T-helper 17 cell (primary cell): ENCODE measurements at places on chromosomes 4 and X. TPM values are rescaled to one million over a fixed set of nuclear protein-coding genes. Genes with fewer than 3 reads are reported as not detected.

DNA sequence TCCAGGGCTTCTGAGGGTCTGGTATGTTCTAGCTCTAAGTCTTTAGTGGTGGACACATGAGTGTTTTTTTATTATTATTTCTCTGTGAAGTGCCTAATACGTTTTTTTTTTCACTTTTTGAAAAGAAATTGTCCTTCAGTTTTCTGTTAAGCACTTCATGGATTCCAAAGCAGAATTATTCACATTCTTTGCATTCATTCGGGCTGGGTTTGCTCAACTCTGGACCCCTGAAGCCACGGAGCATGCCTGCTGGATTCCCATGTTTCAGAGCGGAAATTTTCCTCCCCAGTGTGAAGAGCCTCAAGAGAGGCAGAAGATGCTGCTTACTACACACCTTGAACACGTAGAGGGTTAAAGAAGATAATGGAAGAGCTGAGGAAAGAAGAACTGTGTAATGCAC is 107.5 kb downstream of the EGF start:
- no peaks in the 10 kb centered on the region for H3K36me3 ChIP-seq
- no peak for DNase-seq
- no peaks in the 10 kb centered on the region for H3K27me3 ChIP-seq
- no peak overlapping the region for H3K4me3 ChIP-seq

- peaks cover 18% of the 10 kb centered on the region for H3K27me3 ChIP-seq
- H3K27ac ChIP-seq: peak overlapping the region; percentile 37
- no peak for DNase-seq
- H3K36me3 ChIP-seq: peaks cover 3% of the 10 kb centered on the region
- H3K4me3 ChIP-seq: no peak overlapping the region
Measured at GRCh38 chr4:183074288-183074990, 24.6 kb upstream of the WWC2 start.

- H3K27me3 ChIP-seq: peaks cover 14% of the 10 kb centered on the region
- no peak for DNase-seq
- no peak overlapping the region for H3K27ac ChIP-seq
- H3K4me3 ChIP-seq: no peak overlapping the region
- H3K36me3 ChIP-seq: no peaks in the 10 kb centered on the region
Measured at GRCh38 chrX:1341545-1342184, 5.1 kb downstream of the IL3RA start.

Gene NAA11
- not detected for total RNA-seq

- DNase-seq: no peak
- H3K27ac ChIP-seq: no peak overlapping the region
- H3K36me3 ChIP-seq: no peaks in the 10 kb centered on the region
Measured at GRCh38 chr4:14110407-14110806, 482.9 kb upstream of the BOD1L1 start.

Gene RPS6KA6
- total RNA-seq: 0.30 TPM

DNA sequence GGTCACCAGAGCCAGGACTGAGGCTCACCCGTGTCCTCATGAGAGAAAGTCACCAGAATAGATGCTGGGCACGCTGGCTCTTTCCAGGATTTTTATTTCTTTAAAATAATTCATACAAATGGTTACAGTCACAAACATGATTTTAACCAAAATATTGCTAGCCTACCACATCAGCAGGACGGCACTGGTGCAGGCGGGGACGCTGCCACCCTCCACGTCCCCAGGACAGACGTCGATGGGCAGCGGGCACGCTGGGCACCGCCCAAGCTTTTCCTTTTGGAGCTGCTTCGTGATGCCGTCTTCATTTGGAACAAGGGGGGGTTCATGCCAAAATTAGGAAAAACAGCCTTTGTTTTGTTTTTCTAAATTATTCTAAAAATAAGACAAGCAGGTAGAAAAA is 37.6 kb downstream of the CTBP1 start:
- no peak overlapping the region for H3K27ac ChIP-seq
- no peak for DNase-seq
- H3K27me3 ChIP-seq: no peaks in the 10 kb centered on the region
- H3K36me3 ChIP-seq: peaks cover 2% of the 10 kb centered on the region
- no peak overlapping the region for H3K4me3 ChIP-seq

DNA sequence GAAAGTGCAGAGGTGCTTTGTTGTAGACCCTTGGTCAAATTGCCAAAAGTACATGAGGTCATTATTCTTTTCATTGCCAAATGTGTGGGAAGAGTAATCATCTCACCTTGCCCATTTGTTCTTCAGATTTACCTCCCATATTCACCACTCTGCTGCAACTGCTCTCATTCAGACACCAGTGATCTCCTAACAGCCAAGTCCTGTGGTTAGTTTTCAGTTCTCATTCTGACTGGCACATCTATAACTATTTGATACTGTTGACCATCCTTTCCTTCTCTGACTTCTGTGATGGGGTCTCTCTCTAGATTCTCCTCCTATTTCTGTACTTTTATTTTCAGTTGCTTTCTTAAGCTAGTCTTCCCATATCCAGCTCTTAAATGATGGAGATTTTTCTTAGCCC is 39.8 kb downstream of the GRIA3 start:
- H3K4me3 ChIP-seq: no peak overlapping the region
- H3K36me3 ChIP-seq: no peaks in the 10 kb centered on the region
- H3K27me3 ChIP-seq: no peaks in the 10 kb centered on the region

DNA sequence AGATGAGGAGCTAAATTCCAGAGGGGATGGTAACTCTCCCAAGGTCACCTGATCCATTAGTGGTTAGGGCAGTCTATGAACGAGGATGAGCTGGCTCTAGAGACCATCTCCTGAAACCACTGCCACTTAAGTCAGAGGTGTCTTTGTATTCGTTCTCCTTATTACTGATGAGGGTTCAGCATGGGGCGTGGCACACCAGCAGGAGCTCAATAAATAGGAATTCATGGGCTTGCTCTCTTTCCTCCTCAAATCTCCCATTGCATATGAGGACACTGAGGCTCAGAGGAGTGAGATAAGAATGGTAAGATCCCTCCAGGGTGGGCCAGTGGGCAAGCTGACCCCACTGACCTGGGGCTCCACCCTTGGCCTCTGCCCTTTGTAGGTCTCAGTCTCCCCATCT is 1.7 kb upstream of the GATA1 start:
- H3K27me3 ChIP-seq: peaks cover 27% of the 10 kb centered on the region
- DNase-seq: no peak
- H3K36me3 ChIP-seq: peaks cover 5% of the 10 kb centered on the region

GRCh38 chrX:101931136-101931487 is 715 bp downstream of the ZMAT1 start:
- peaks cover 14% of the 10 kb centered on the region for H3K4me1 ChIP-seq
- H3K27me3 ChIP-seq: no peaks in the 10 kb centered on the region
- H3K27ac ChIP-seq: peak overlapping the region; percentile 96
- H3K36me3 ChIP-seq: no peaks in the 10 kb centered on the region

Gene UBE2A
- total RNA-seq: 75.3 TPM

Gene SHROOM4
- 0.02 TPM for total RNA-seq

GRCh38 chrX:72045552-72046277 is 86.0 kb downstream of the RTL5 start:
- peak overlapping the region; percentile 21 for H3K27ac ChIP-seq
- H3K4me1 ChIP-seq: peaks cover 22% of the 10 kb centered on the region
- no peaks in the 10 kb centered on the region for H3K27me3 ChIP-seq
- DNase-seq: no peak
- H3K4me3 ChIP-seq: peak overlapping the region; percentile 73
- H3K36me3 ChIP-seq: no peaks in the 10 kb centered on the region

GRCh38 chrX:107522901-107523300 is 73.4 kb downstream of the FRMPD3 start:
- peaks cover 19% of the 10 kb centered on the region for H3K27me3 ChIP-seq
- no peak overlapping the region for H3K27ac ChIP-seq
- H3K4me3 ChIP-seq: no peak overlapping the region
- no peak for DNase-seq
- peaks cover 4% of the 10 kb centered on the region for H3K36me3 ChIP-seq

DNA sequence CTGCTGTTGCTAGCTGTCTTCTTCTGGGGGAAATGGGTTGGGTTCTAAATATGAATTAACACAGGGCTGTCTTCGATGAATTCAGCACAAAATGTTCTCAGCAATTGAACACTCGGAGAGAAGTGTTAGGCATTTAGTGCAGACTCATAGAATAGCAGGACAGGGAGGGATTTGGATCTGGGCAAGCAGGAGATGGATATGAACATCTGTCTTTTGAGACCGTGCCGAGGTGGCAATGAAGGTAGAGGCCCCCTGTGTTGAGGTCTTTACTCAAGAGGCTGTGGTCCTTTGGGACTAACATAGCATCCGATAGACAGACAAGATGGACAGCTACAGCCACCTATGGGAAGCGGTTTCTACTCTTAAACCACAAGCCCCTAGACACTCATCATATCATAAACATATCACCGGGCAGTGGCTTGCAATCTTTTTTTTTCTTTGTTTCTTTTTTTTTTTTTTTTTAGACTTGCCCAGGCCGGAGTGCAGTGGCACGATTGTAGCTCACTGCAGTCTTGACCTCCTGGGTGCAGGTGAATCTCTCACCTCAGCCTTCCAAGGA is 6.7 kb downstream of the CD99 start:
- DNase-seq: no peak
- peak overlapping the region; percentile 72 for H3K4me3 ChIP-seq

DNA sequence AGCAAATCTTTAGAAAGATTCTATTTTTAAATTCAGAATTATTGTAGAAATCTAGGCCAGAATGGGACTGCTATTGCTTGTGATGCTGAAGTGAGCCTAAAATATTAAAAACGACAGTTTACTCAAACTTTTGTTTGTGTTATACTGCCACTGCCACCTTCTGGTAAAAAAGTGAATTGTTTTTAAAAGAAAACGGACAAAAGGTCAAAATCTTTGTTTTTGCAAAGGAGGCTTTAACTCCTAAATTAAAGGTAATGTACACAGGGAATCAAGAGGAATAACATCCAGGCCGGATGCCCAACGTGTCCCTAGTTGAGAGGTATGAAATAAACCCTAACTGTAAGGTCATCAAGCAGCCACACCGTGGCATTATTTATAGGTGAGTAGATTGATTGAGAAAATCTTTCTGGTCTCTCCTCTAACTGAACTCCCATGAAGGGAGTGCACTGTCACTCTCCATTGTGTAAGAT is 338.3 kb upstream of the GALNT7 start:
- H3K4me1 ChIP-seq: no peaks in the 10 kb centered on the region
- no peaks in the 10 kb centered on the region for H3K36me3 ChIP-seq
- no peak for DNase-seq
- peaks cover 31% of the 10 kb centered on the region for H3K27me3 ChIP-seq
- H3K4me3 ChIP-seq: no peak overlapping the region

Gene AFM
- total RNA-seq: not detected

DNA sequence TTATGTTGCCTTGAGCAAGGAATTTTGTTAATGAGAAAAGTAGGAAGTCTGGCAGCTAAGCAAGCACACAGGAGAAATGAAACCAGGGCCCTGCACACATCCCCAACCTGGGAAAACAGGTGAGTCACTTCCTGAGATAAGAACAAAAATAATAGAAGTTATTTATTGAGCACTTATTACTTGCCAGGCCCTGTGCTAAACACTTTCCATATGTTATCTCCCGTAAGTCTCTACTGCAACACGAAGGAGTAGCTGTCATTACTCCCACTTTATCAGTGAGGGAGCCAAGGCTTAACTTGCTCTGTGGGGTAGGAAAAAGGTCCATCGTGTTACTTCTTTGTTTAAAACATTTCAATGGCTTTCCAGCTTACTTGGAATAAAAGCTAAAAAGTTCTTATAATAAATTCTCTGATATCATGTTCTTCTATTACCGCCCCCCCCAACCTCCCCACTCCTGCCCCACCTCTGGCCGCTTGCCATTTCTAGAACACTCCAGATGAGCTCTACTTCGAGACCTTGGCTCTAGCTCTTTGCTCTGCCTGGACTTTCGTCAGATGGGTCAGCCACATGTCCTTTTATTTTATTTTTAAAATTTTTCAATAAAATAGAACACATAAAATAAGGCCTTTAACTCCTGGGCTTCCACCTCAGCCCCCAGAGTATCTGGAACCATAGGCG is 36.3 kb upstream of the PLAC8 start:
- no peak for DNase-seq
- H3K4me1 ChIP-seq: peaks cover 10% of the 10 kb centered on the region
- no peaks in the 10 kb centered on the region for H3K27me3 ChIP-seq
- no peak overlapping the region for H3K27ac ChIP-seq
- H3K36me3 ChIP-seq: no peaks in the 10 kb centered on the region

DNA sequence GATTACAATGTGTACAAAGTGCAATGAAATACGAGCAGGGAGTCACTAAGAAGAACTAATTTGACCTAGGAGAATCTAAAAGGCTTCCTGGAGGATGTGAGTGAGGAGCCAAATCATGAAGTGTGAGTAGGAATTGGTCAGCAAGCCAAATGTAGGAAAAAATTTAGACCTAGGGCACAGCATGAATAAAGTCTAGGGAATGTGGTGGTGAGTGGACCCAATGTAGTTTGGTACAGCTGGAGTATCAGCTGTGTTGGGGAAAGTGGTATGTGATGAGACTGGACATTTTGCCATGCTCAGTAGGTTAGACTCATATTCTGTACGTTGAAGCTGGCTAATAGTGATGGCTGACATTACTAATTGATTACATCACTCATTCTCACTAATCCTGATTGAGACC is 191.0 kb downstream of the AFF2 start:
- no peaks in the 10 kb centered on the region for H3K36me3 ChIP-seq
- no peak overlapping the region for H3K27ac ChIP-seq
- no peak for DNase-seq
- no peak overlapping the region for H3K4me3 ChIP-seq
- no peaks in the 10 kb centered on the region for H3K4me1 ChIP-seq

Gene GC
- not detected for total RNA-seq
